ENCODE measurements at places on chromosomes 16 and 17.

- DNase-seq: no peak
These were observed 18.9 kb downstream of the MMP15 start for GRCh38 chr16:58044266-58045019.

- no peak for DNase-seq
These were observed 34.5 kb upstream of the EVI2A start for GRCh38 chr17:31355935-31356334.

DNA sequence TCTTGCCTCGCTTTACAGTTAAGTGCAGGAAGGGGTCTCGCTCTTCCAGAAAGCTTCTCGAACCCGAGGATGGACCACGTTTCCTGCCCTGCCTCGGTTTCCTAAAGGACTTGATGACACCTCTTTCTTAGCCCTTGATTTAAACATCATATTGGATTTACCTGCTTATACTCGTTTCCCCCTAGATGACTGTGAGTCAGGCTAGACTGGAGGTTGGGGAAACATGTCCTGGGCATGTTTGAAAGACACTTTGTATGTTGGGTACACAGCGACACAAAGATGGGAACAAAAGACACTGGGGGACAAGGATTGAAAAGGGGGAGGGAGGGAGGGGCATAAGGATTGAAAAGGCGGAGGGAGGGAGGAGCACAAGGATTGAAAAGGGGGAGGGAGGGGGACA, 30.0 kb downstream of the SDK2 start:
- DNase-seq: no peak

DNA sequence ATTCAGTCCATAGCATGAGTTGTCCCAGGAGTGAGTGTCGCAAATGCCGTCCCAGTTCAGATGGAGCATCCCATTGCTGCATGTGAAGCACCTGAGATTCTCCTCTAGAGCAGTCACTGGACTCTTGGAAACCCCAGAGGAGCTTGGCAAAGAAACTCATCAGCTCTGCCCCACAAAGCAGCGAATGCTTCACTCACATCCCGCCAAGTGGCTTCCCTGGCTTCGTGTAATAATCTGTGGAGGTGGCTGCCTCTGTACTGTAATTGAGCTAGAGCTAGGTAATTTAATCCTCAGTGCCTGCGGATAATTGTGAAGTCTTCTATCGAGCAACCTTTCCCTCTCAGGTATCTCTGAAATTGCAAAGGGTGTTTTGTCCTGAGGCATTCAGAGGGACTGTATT, 107.1 kb downstream of the SNX29 start:
- DNase-seq: no peak

DNA sequence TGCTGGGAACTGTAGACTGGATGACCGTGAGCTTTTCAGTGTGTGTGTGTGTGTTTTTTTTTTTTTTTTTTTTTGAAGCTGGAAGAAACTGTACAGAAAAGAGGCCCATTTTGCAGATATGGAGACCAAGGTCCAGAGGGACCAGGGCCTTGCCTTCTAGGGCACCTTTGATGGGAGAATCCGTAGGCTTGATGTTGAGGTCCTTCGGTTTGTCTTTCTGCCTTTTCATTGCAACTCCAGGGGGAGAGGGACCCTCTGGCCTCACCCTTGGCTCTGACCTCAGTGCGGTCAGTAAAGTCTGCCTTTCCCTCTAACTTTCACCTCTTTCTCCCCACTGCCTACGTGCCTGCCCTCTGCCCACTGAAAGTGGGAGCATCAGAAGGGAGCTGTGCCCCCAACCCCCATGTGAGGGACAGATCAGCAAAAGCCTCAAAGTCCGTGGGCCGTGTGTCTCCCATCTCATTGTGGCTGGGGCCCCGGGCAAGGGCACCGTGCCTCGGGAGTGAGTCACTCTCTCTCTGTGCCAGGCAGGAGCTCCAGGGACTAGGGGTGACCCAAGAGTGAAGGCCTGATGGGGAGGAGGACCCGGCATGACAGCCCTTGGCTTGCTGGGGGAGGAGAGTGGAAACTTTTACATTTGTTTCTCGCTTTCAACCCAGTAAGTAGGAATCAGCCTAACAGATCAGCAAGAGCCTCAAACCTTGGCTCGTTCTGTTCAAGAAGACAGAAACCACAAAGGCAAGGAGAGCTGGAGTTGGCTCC, 123.6 kb downstream of the CMIP start:
- peak; percentile 89 for DNase-seq

DNA sequence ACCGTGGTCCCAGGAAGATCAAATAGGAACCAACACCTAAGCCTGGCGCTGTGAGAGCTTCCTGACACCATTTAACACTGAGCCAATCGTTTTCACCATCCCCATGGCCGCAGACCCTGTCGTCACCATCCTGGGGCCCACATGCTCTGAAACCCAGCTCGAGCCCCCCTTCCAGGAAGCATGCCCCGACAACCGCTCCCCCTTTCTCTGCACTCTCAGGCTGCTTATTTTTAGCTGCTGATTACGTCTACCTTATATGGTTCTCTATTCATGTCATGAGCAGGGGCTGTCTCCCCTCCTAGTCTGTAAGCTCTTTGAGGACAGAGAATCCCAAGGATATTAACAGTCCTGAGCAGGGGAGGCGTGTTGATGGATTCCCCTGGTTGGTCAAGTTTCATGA, 10.5 kb downstream of the SRL start:
- no peak for DNase-seq

DNA sequence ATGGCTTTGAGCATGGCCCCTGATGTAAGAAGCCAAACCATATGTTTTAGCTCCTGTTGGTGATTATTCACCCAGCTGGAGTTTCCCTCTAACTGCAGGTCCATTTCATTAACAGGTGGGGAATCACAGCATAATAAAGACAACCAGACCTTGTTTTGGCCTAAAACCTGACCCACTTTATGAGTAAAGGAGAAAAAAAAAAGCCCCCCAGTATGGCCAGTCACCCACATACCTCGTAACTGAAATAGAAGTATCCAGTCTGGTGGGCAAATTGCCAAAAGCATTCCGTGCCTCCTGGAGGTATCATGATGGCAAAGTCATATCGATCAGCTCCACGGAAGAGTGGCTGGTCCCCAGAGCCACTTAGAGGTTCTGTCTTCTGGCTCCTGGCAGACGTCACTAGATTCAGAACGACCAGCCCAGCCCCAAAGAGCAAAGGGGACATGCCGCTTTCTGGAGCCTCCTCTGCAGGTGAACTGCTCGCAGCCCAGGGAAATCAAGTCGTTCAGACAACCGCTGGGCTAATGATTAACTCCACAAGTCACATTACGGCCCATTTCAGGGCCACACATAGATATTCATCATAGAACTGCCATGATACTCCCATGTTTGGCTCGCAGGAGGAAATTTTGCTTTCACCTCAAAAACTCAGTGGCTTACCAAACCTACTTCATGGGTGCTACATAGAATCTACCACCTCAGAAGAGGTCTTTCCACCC, at the start of gene TMED6:
TMED6 (minus strand) TSS at position 478 of the 719 bp plus-strand sequence; CDS start at position 445, 33 bp downstream.
- no peak for DNase-seq

GRCh38 chr17:17508646-17509591, 12.7 kb upstream of the RASD1 start:
- no peak for DNase-seq

DNA sequence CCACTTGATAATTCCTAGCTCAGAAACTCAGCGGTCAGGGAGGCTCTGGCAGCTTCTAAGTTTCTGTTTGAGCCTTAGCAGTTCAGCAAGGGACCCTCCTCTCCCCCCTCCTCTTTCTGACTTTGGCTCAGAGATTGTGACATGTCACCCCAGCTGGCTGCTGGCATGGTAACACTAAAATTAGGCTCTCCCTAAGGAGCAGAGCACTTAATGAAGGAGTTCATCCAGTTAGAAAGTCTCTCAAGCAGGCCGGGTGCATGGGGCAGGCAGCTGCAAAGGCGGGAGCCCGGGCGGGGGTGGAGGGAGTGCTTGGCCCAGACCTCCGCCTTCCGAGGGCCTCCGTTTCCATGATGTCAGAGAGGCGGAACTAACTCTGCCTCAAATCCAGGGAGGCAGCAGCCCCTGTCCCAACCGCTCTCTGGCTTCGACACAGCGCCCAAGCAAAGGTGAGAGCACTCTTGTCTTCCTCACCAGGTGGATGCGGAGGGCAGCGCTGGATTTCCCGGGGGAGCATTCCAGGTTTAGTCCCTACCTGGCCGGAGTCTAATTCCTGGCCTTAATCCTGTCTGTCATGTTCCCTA, 128.0 kb upstream of the PLCG2 start:
- no peak for DNase-seq

DNA sequence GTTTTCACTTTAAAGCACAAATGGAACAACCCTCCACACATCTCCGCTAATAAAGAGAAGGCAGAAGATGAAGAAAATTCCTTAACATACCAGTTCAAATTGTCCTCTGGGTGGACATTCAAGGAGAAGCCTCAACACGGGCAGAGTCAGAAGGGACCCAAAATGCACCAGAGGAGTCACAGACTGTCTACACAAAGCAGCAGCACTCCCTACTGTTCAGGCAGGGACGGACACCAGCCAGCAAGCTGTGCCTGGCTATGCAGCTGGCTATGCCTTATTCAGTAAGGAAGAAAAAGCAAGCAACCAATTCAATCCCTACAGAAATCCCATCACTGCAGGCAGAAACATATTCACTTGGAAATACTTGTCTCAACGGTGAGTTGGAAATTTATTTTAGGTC, 8.1 kb downstream of the DNAJC7 start:
- DNase-seq: no peak

- peak; percentile 33 for DNase-seq
These were observed 25.3 kb upstream of the KSR1 start for GRCh38 chr17:27430882-27431491.

DNA sequence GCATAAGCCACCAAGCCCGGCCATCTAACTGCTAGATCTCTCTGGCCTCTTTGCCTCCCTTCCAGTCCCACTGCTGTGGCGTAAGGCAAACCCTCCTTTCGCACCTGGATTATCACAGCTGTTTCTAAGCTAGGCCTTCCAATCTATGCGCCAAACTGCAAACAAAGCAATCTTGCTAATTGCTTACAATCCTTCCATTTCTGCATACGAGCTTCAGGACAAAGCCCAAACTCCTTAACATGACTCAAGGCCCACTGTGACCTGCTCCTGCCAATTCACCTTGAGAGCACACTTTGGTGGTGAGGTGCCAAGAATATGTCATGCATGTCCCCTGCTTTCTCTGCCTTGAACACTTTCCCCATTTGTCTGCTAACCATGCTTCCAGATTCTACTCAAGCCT, 6.0 kb upstream of the ARL5C start:
- DNase-seq: no peak

GRCh38 chr17:676060-676700, 38.5 kb downstream of the VPS53 start:
- no peak for DNase-seq

GRCh38 chr16:645852-646678, 3.1 kb upstream of the WDR90 start:
- DNase-seq: no peak

DNA sequence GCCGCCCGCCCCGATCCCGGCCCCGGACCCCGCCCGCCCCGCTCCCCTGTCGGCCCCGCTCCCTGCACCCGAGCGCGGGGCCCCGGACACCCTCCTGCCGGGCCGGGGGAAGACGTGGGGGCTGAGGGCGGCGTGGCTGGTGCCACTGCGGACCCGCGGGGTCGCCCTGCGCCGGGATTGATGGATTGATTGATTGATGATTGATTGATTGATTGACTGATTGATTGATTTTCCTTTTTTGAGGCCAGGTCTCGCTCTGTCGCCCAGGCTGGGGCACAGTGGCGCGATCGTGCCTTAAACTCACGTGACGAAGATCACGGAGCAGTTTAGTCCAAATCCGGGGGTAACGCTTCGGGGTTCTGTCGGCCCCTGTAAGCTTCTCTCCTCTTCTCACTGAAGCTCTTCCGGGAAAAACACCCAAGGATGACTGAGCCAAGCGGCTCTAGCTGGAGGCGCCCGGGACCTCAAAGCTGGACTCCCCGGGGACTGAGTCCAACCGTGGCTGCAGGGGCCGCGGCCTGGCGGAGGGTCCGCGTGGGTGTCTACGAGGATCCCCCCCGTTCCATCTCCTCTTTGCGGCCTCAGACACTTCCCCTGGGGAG, 40.2 kb upstream of the BHLHA9 start:
- DNase-seq: no peak

DNA sequence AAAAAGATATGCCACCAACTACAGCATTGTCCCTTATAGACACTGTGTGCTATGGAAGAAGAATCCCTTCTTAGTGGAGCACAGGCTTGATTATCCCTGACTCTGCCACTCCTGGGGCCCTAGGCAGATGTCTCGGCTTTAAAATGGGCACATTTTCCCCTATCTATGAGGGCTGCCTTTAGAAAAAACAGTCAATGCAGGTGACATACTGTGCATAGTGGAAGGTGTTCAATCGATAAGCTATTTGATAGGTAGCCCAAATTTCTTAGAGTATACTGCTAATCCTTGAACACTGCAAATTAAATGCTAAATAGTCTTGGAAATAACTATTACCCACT, 64.4 kb downstream of the PARN start:
- no peak for DNase-seq

DNA sequence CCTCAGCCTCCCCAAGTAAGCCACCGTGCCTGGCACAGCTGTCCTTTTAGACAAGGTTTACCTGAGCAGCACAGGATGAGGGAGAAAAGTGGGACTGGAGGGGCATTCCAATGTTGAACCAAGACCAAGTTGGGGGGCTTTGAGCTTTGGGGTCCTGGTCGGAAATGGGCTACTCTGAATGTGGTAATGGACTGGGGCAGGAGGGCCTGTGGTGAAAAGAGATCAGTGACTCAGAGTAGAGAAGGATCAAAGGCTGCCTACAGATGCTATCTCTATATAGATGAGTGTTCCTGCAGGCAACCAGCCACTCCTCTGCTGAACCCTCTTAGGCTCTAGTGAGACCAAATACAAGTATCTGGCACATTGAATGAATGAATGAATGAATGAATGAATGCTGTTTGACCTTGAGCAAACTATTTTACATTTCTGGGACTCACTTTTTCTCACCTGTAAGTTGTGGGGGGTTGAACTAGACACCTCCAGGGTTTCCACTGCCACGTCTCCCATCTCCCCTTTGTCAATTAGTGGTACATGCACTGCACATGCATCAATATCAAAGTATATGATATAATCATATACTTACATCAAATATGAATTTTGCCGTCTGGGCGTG, 26.3 kb upstream of the ETV4 start:
- no peak for DNase-seq

- DNase-seq: no peak
These were observed 71.6 kb downstream of the CDK5R1 start for GRCh38 chr17:32558326-32558955.

DNA sequence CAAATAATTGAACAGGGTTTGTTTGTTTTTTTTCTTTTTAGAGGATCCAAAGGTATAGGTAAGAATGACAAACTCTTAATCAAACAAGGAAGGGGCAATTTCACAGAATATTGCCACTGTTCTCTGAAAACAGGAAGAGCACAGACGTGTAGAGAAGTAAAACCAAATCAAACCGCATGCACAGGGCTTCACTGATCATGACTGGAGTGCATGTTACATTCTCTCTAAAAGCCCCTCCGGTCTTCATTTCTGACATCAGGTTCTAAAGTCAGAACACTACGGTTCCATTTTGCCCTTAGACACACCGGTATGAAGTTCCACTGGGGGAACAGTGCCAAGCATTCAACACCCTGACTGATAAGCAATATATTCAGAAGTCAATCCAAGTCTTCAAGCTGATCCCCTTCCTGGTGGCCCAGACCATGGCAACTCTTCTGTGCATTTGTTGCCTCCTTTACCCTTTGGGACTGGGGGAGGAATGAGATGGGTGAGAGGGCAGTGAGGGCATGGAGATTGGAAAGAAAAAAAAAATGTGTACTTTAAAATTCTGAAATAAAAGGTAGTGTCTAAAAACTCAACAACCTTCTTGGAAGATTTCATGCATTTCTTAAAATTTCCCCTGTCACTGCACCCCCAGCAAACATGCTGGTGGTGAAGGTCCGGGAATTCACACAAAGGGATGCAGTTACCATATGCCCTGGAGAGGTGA, 1.4 kb downstream of the MMD start:
- DNase-seq: no peak

Measured in urothelium cell line (cell line).